NCI-H345 (cell line): ENCODE measurements at places on chromosomes 2 and 18.

- DNase-seq: no peak
These were observed 139.9 kb downstream of the LRRC30 start for GRCh38 chr18:7370802-7371201.

- DNase-seq: no peak
These were observed 78.5 kb downstream of the SPRED2 start for GRCh38 chr2:65353927-65354326.

- peak; percentile 10 for DNase-seq
These were observed 119.9 kb upstream of the NDUFV2 start for GRCh38 chr18:8982416-8983183.

DNA sequence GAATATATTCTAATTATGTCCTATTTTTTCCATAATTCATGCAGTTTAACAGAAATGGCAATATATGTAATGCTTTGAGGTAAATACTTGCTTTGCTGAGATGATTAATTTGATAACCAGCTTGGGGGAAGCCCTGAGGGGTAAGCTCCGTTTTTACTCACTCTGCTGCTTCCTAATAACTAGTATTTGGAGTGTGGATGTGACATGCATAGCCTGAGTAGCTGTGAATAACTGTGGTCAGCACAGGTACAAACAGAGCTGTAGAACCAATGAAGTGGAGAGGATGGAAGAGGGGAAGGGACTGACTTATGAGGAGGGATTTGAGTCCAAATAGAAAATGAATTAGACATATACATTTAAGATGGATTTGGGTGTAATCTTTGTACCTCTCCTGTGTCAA, 1495.5 kb upstream of the DDX18 start:
- no peak for DNase-seq

GRCh38 chr2:232024457-232024856, 62.9 kb downstream of the DIS3L2 start:
- no peak for DNase-seq

DNA sequence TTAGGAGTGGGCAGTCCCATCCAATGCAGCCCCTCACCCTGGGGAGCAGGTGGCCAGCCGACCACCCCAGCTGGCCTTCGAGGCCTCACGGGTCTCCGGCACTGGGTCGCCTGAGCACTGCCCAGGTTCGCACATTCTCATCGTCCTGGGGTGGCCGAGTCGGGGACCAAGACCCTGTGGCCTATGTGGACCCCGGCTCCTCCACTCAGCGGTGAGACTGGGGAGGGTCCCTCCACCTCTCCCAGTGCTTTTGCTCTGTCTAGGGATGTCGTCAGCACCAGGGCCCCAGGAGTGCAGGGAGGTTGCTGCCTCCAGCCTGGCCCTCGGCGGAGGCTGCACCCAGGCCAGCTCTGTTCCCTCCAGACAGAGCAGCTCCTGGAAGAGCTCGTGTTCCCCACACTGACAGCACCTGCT, 89.6 kb downstream of the TPO start:
- DNase-seq: no peak

GRCh38 chr18:41719808-41720207, 235.2 kb upstream of the PIK3C3 start:
- DNase-seq: no peak

GRCh38 chr18:11511434-11512095, 97.8 kb upstream of the SLC35G4 start:
- DNase-seq: no peak

- no peak for DNase-seq
These were observed 26.4 kb downstream of the ALK start for GRCh38 chr2:29894822-29895614.

GRCh38 chr2:26268213-26268612, 23.5 kb downstream of the HADHB start:
- DNase-seq: no peak

GRCh38 chr2:163345795-163346573, 389.8 kb downstream of the FIGN start:
- DNase-seq: peak; percentile 76

DNA sequence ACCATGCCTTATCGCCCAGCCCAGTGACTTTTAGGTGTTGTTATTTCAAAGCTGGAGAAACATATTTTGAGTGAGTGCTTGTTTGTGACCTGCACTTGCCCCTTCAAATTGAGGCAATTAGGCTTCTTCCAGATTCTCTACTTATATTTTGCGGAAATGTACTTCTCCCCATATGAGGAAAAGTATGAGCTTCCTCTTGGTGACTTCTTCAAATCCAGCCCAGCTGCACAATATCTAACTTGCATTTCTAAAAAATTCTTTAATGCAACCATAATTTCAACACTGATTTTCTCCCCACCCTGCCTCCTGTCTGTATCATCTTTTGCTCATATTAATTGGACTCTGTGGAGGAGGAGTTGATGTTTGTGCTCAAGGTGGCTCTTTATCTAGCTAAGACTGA, 391.2 kb upstream of the POU3F3 start:
- no peak for DNase-seq

DNA sequence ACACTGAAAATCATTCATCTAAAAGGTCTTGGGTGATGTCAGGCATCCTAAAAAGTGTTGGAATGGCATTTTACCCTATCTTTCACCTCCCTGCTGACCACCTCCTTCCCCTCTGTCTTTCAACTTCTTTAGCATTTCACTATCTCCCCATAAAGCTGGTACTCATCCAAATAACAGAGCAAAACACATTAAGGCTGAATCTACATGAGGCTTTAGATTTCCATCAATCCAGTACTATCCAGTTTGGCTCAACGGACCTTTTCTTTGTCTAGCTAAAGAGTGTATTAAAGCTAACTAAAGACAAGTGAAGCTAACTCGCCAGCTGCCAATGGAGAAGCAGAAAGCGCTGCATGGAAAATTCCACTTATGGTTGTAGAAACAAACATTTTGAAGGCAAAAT, 122.5 kb upstream of the NCKAP5 start:
- no peak for DNase-seq

DNA sequence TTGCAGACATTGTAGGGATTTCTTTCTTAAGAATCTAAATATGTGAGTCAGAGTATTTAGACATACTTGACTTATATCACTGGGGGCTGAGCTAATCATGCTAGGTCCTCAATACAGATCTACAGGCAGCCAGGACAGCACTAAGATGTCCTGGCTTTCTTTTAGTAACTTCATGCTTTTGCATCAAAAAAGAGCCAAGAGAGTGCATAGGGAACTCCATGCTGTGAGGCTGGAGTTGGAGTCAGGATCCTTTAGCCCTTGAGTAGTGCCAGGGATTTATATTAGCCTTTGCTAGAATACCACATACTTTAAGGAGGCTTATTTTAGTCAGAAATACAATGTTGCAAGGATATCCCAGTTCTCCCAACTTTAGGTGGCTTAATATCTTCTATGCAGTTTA, 289.7 kb downstream of the CCDC85A start:
- no peak for DNase-seq

DNA sequence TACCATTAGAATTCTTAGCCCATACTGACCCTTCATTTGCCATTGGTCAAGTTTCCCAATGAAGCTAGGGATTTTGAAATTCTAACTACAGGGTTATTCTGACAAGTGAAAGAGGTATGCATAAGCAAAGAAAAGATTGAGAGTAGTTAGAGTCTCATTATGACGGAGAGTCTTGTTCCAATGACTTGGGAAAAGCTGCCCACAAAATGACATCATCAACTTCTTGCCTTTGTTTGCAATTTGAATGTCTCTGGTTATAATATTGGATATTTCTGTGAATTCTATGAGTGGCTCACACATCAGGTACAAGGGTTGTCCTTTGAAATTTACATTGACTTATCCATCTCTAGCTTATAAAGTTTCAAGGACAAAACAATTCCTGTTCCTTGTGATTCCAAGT, 772.2 kb downstream of the TRIB2 start:
- DNase-seq: no peak

DNA sequence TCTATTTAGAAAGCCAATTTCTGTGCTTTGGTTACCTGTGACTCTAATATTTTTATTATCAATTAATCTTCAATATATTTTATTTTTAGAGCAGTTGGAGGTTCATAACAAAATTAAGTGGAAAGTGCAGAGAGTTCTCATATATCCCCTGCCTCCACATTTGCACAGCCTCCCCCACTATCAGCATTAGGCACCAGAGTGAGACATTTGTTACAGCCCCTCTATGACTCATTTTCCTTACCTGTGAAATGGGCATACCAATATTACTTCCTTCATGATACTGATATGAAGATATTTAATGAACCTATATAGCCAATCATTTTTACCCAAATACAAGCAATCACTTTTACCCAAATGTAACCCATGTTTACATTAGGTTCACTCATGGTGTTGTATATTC, 34.0 kb upstream of the CYTIP start:
- no peak for DNase-seq

GRCh38 chr2:134999521-134999920, 47.7 kb downstream of the MAP3K19 start:
- no peak for DNase-seq

GRCh38 chr2:28601616-28602015, 105.8 kb downstream of the PLB1 start:
- no peak for DNase-seq

GRCh38 chr2:19361325-19361990, 3.0 kb upstream of the OSR1 start:
- no peak for DNase-seq

- no peak for DNase-seq
These were observed 179.8 kb upstream of the TRIB2 start for GRCh38 chr2:12536976-12537375.

GRCh38 chr2:108927936-108928659, 60.9 kb downstream of the EDAR start:
- DNase-seq: peak; percentile 49

GRCh38 chr2:194883711-194884110, 773.3 kb upstream of the SLC39A10 start:
- DNase-seq: no peak

DNA sequence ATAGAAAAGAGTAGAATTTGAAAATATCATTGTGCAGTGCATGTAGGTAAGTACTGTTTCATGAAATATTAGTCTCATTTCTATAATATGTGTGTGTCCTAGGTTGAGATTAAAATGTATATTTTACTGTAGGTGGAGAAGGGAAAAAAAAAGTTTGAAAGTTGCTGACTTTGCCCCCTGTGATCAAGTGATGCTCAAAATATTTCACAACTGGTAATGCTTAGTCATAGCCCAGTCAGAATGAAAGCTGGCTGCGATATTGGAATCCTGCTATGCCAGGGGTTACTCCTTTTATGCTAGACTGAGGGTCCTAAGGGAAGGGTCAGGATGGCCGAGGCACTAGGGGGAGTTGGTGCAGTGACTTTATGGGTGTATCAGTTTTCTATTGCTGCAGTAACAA, 19.5 kb upstream of the CFAP36 start:
- DNase-seq: no peak

DNA sequence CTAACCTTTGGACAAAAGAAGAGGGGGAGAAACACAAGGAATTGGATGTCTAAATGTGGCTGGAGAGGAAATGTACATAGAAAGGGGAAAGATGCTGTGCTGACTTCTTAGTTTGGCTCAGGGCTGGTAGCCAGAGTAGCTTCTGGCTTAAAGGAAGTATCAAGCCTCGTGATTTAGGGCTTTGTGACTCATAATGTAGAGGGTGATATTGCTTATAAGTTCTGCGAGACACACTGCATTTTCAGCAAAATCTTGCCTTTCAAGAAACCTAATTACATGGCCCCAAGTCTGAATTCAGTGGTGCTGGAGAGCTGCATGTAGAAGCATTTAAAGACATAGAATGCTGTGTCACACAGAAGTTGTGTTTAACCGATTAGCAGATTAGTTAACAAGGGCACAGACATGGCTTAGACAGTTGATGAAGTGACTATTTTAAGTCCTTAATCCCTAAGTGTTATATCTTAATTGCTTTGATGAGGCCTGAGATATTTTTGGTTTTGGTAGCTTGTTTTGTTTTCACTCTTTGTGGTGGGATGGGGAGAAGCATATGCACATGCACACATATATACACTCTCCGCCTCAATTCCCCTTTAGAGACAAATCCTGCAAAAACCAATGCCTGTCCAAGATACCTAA, 66.4 kb downstream of the EPAS1 start:
- no peak for DNase-seq

DNA sequence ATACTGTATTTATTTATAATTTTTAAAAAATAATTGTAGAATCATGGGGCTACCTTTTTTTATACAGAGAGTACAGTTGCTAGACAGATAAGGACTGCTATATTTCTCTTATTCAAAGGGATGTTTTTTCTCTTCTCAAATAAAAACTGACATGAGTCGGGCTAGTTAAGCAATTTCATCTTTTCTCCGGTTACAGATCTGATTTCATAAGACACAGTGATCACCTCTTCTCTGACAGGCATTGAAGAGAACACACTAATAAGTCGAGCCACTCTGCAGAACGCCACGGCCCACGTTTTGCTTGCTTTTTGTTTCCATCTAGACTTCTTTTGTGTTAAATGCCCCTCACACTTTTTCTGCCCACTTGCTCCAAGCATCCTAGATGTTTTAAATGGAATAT, 85.4 kb downstream of the HNRNPLL start:
- DNase-seq: no peak

DNA sequence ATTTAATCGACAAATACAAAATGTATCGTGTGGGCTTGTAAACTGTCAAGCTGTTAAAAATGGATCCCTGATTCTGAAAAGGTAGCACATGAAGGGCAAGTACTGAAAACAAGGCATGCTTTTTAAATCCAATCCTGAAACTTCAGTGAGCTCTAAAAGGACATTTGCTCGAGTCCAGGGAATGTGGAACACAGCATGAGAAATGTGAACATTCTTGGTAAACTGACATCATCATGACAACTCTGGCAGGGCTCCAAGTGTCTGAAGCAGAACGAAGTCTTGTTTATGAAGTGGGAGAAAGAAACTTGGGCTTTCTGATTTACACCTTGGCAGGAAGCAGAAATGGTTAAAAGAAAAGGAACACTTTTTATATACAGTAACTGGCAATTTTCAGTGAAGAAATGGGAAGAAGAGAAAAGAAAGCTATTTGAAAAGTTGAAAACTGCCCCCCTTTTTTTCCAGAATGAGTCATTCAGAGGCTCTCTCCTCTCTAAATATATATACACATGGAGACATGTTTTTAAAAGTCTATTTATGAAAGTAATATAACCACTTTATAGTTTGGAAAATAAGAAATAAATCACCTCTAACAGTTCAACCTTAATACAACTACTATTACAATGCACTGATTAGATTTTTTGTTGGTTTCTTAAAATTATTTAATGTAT, 120.8 kb downstream of the GAREM1 start:
- DNase-seq: peak; percentile 22
